ENCODE measurements at places on chromosomes 1 and 21.

GRCh38 chr1:113036639-113037321 lies 36.2 kb upstream of the LRIG2 start:
- no peak for DNase-seq

- DNase-seq, result peak; percentile 74
Observed at GRCh38 chr1:186535388-186536133, 74.6 kb upstream of the PDC start.

- DNase-seq, result peak; percentile 70
Observed at GRCh38 chr1:66788231-66788939, 12.7 kb downstream of the INSL5 start.

- no peak for DNase-seq
Observed at GRCh38 chr1:158038793-158039192, 45.3 kb downstream of the KIRREL1 start.

DNA sequence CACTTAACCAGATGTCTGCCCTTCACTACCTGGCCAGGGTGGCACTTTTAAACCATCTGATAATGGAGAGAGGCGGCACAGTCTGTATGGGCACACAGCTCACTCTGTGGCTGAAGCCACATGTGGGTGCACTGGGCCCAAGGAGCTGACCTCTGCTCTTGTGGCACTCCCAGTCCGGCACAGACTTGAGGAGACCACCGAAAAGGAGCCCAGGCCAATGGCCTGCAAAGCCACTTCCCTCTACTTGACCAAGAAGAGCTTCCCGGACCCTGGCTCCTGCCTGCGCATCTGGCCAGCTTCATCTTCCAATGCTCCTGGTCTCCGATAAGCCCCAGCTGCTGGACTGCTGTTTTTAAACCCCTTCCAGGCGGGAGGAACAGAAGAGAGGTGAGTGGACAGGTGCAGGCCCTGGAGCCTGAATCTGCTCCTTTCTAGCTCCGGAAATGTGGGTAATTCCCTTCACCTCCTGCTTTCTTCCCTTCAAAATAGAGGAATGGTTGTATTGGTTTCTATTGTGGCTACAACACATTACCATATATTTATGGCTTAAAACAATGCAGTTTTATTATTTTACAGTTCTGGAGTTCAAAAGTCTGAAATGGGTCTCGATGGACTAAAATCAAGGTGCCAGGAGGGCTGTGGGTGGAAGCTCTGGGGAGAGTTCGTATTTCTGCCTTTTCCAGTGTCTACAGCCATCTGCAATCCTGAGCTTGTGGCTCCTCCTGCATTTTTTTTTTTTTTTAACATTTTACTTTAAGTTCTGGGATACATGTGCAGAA lies 11.6 kb downstream of the GNG4 start:
- no peak for DNase-seq

DNA sequence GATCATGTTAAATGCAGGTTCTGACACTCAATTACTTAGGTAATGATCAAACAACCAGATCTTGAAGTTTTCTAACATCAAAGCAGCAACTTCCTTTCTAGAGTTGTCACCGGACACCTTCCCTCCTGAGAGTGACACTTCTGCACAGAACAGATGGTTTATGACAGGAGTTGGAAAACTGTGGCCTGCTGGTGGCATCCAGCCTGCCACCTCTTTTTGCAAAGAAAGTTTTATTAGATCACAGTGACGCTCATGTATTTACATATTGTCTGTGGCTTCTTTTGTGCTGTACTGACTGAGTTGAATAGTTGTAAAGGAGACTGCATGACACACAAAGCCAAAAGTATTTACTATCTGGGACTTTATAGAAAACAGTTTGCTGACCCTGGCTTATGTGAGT lies 28.3 kb downstream of the DDR2 start:
- DNase-seq, result no peak

DNA sequence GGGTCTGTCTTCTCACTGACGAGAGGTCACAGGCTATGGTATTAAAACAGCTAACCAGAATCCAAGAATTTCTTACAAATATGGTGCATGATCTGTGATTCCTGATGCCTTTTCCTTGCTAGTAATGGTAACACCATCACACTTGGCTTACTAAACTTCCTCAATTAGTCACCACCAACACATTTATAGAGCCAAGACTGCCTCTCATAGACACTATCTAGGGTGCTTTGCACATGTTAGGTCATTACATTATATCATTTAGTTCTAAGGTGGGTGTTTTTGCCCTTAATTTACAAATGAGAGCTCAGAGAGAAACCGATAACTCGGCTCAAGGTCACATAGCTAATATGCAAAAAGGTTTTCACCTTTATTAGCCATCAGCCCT lies 8.7 kb downstream of the KIF21B start:
- peak; percentile 55 for DNase-seq
